ENCODE measurements at places on chromosomes 3 and 15.

- DNase-seq = no peak
These were observed 27.9 kb downstream of the FILIP1L start for GRCh38 chr3:100086401-100086800.

- DNase-seq = no peak
These were observed 16.1 kb upstream of the PLOD2 start for GRCh38 chr3:146177072-146177471.

DNA sequence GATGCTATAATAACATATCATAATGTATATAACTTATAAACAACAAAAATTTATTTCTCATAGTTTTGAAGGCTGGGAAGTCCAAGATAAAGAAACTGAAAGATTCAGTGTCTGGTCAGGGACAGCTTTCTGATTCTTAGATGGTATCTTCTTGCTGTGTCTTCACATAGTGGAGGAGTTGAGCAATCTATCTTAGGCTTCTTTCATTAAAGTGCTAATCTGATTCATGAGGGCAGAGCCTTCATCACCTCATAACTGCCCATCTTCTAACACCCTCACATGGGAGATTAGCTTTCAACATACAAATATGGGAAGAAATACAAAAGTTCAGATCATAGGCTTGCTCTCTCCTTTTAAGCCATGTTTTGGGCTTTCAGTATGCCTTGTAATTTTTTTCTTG, 774.8 kb upstream of the EPHA6 start:
- no peak for DNase-seq

GRCh38 chr15:90297021-90297420, 31.5 kb downstream of the NGRN start:
- DNase-seq = no peak

- no peak for DNase-seq
These were observed 402.6 kb upstream of the GBE1 start for GRCh38 chr3:82163907-82164520.

- DNase-seq = no peak
These were observed 57.4 kb downstream of the ETFA start for GRCh38 chr15:76253691-76254473.

- no peak for DNase-seq
These were observed 182.2 kb upstream of the ICE2 start for GRCh38 chr15:60661080-60661645.

DNA sequence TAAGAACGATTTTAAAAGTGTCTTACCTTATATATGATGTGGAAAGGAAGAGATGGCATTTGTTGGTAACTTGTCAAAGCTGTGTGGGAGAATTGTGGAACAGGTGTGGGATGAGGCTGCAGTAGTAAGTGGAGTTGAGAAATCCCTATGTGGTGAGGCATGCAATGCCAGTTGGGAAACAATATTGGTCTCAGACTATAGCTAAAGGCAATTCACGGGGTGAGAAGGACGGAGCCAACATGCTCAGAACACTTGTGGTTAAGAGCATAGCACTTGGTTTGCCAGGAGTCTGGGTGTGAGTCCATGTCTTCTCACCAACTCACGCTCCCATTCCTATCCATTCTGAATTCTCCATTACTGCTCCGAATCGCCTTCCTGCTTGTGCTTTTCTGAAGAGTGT, 615.6 kb upstream of the ADAMTS9 start:
- DNase-seq = no peak

GRCh38 chr15:60889006-60889405, 340.1 kb downstream of the RORA start:
- no peak for DNase-seq
